ENCODE measurements at places on chromosomes 7 and 10.
A peak's percentile ranks its signal among the peaks of the same experiment; 100 is the strongest.

GRCh38 chr7:32036557-32036956 is 33.6 kb downstream of the PDE1C start:
- peak; percentile 56 for DNase-seq

- peak; percentile 87 for DNase-seq
These were observed 10.4 kb downstream of the STMP1 start for GRCh38 chr7:135672560-135673359.

GRCh38 chr7:93920496-93921182 is 896 bp upstream of the GNG11 start:
- peak; percentile 33 for DNase-seq

- DNase-seq: no peak
These were observed 65.2 kb upstream of the SYPL1 start for GRCh38 chr7:106177300-106177690.

DNA sequence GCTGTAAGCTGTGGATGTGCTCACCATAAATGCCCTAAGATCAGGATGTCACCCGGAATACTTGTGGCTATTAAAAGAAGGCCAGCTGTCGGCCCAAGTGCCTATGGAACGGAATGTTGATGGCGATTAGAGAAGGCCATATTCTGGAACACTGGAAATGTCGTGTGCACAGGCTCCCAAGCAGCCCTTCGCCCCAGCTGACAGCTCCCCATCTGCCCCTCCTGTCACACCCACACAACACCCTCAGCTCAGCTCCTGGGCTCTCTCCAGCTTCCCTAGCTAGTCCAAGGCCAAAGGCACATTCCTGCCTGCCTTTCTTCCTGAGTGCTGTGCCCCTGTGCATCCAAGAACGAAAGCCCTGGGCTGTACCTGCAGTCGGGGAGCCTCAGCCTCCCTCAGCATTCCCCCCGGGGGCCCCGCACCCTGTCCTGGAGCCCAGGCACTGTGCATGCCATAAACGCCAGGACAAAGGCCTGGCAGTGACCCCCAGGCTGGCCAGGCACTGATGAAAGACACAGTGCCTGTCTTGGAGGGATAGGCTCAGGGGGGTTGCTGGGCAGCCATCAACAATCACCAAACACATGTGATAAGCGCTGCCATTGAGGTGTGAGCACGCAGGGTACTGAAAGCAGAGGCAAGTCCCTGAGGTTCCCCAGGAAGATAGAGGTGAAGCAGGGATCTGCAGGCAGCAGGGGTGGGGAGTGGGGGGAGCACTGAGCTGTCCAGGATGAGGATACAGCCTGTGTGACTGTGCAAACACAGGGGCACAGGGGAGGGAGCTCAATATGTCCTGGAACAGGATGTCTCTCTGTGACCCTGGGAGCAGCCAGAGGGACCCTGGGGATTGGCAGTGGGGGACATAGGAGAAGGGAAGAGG is 3.7 kb upstream of the LDB3 start:
- no peak for DNase-seq

- no peak for DNase-seq
These were observed 42.6 kb downstream of the TMEM270 start for GRCh38 chr7:73903321-73904218.

- no peak for DNase-seq
These were observed 32.9 kb downstream of the TLX1 start for GRCh38 chr10:101164020-101164419.

- DNase-seq: no peak
These were observed 145.0 kb upstream of the GHITM start for GRCh38 chr10:83994325-83994724.

- peak; percentile 88 for DNase-seq
These were observed 90.8 kb downstream of the CHN2 start for GRCh38 chr7:29285444-29285793.

GRCh38 chr10:83702731-83703130 is 436.6 kb upstream of the GHITM start:
- DNase-seq: no peak

GRCh38 chr7:47297120-47297519 is 284.8 kb downstream of the TNS3 start:
- no peak for DNase-seq

DNA sequence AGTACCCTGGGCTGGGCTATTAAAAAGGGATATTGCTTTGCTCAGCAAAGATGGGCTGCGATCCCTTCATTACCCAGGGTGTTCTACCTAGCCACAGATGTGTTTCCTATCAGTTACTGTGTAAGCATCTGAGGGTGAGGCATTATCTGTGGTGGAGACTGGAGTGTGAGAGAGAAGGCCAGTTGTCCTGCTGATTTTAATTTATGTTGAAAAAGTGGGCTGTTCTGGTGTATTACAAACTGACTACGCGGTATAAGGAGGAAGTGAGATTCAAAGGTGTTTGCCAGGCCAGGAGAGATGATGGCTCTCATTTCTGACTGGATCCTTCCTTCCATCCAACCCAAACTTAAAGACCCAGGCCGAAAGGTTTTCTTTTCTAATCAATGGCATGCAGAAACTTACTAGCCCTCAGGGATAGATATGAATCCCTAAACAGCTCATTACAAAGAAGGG is 7.6 kb downstream of the TCF7L2 start:
- DNase-seq: peak; percentile 54

DNA sequence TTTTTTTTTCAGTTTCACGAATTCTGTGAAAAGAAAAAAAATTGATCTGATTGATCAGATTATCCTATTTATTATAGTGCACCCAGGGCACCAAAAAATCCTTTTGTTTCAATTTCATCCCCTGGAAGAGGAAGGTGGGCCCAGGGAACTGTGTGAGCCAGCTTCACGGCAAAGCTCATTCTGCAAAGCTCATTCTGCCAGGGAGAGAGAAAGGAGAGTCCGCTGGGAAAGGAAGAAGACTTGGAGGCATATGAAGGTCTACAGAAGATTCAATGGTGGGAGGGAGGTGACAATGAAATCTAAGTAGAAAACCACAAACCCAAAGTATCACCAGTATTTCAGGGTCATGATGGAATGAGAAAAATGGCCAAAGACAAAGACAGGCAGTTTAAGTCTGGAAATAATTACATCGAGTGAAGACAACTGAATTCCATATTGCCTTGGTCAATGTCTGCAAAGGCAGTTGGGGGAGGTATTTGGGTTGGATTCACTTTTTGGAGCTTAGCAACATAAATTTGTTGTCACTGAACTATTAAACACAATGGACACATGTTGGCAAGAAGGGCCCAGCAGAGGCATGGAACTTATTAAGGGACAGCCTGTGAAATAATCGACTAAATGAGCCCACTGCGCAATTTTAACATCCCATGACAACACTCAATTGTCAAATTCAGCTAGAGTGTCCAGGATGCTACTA is 587.8 kb upstream of the MKI67 start:
- no peak for DNase-seq

DNA sequence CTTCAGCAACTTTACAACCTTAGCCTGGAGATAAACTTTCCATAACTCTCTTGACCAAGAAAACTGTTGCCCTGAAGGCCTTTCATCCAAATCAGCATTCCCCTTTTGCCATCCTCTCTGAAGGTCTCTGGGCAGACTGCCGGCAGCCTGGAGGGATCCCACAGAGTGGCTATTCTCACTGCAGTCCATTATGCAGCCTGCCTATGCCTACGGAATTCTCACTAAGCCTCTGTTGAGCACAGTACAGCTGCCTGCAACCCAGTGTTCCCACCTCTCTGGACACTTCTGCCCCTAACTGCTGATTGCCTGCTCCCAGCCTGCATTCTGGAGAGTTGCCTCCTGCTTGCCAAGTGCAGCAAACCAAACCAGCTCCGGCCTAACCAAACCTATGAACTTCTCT is 548.9 kb upstream of the STEAP1 start:
- DNase-seq: no peak

DNA sequence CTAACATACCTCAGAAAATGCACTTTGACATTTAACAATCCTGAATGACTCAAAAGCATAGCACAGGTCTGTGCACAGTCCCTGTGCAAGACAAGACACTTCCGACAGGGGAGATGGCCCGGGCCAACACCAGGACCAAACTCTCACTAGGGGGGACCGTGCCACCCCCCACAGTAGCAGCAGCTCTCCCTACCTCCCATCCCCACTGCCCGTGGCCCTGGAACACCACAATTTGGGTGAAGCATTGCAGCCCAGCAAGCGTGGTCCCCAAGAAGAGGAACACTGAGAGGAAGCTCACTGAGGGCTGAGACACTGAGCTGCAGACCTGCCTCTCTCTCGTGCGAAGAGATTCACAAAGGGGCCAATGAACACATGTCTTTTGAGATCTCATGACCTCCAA is 26.0 kb downstream of the PTPRN2 start:
- DNase-seq: no peak

DNA sequence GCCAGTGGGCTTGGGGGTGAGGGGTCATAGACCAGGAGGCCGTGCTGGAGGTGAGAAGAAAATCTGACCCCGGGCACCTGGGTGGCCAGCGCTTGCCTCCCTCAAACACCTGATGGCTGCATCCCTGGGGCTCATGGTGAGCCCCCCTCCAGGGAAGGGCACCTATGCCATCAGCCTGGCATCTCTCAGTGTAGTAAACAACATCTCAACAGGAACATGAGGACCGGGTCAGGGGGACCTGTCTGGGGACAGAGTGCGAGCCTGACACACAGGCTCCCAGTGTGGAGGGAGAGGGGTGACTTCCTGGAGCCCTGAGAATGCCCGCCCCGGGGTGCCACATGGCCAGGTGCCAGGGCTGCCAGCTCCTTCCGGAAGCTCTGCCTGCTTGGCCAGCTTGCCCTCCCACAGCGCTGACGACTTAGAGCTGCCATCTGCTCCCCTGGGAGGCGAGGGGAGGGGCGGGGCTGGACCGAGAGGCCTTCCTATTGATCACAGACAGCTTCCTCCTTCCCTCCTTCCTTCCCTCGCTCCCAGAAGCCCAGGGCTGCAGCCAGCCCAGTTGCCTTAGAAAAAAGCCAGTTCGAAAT is 12.3 kb downstream of the STX1A start:
- no peak for DNase-seq

DNA sequence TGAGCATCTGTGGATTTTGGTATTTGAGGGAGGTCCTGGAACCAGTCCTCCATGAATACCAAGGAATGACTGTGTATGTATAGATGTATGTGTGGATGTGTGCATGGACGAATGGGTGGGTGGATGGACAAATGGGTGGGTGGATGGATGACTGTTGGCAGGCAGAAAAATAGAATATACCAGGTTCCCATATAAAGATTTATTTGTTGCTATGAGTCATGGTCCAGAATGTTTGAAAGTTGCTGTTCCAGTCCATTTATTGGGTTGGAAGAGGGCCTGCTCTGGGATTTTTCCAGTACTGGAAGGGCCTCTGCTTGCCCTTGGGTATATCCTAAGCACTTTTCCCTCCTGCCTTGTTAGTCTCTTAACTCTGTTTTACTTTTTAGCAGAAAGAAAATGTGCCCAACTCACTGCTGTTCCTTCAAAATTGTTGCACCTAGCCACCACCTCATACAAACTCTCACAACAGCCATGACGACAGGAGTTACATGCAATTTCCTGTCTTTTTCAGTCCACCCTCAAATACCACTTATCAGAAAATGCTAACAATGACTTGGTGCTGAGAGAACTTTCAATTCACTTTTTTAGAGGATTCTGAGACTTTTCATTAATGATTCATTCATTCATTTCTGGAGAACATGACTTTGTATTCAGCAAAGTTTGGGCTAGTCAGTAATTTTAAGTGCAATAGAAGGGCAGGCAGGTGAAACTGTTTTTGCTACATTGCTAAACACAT is 108.1 kb downstream of the EEPD1 start:
- peak; percentile 30 for DNase-seq

DNA sequence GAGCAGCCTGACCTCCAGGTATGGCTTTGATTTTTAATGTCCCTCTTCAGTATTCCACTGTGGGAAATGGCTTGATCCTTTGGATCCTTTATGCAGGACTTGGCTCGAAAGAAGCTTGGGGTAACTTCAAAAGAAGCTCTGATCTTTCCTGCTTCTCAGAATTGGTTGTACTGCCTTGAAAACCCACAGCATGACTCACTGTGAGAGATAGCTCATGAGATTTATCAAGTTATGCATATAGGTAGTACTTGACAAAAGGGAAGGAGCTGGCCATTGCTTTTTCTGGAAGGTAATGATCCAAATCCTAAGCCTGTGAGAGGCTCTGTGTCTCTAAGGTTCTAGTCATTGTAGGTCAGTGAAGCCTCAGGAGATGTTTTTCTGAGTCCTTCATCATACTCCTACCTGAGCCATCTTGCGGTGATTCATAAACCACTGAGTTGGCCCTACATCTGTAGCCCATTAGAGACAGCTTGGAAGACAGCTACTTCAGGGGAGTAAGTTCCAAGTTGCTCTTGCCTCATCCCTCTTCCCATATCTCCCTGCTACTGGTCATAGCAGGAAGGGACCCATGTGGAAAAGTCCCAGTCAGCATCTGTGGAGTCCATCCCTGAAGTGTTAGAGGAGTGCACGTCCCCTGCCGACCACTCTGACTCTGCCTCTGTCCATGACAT is 36.7 kb upstream of the NFKB2 start:
- DNase-seq: peak; percentile 75

GRCh38 chr7:131255242-131255641 is 72.4 kb upstream of the MKLN1 start:
- peak; percentile 22 for DNase-seq

- no peak for DNase-seq
These were observed 70.1 kb downstream of the NPTX2 start for GRCh38 chr7:98687111-98687751.

DNA sequence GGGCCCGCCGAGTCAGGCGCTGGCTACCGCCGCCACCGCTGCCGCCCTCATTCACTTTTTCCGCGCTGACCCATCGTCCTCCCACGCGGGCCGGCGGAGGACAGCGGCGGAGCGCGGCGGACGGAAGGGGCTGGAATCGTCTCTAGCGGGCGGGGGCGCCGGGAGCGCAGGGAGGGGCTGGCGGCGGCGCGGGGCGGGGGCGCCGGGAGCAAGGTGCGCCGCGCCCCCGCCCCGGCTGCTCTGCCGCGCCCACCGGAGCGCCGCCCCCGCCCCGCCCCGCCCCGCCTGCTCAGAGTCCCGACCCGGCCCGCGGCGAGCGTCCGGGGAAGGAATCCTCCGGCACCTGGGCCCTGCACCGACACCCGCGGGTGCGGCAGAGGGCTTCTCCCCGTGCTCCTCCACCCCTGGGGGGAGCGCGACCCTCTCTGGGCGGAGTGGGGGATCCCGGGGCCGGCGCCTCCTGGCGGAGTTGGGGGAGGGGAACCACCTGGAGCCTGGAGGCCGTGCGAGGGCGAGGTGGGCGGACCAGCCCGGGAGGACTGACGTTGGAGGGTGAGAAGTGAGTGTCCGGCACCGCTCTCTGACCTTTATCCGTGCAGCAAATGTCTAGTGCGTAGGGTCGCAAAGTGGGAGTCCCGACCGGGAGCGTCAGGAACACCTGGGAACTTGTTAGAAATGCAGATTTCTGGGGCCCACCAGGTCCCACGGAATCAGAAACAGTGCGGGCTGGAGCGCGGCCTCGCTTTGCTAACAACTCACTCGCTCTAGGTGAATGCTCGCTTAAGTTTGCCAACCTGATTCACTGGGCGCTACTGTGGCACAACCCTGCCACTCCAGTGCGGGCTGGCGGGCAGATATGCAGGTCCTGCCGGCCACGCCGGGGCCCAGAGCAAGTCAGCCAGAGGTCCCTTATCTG is at the start of gene COBL:
TSS of gene COBL (minus strand) at position 144 of the 916 bp plus-strand sequence. CDS start 176 bp downstream, outside the sequence.
- DNase-seq: peak; percentile 38

GRCh38 chr10:104323085-104323484 is 15.2 kb downstream of the ITPRIP start:
- no peak for DNase-seq
